Cerebellum (tissue), 4 donors: ENCODE measurements at places on chromosomes 12 and 14. TPM values are rescaled to one million over a fixed set of nuclear protein-coding genes. Genes with fewer than 3 reads are reported as not detected.
A peak's percentile ranks its signal among the peaks of the same experiment; 100 is the strongest.

GRCh38 chr12:119444462-119445044 lies 110.0 kb downstream of the CCDC60 start:
- DNase-seq: no peak

GRCh38 chr12:118359541-118359915 lies 13.2 kb downstream of the TAOK3 start:
- no peak for DNase-seq

CATSPERB gene
- 1.9 TPM for total RNA-seq

DNA sequence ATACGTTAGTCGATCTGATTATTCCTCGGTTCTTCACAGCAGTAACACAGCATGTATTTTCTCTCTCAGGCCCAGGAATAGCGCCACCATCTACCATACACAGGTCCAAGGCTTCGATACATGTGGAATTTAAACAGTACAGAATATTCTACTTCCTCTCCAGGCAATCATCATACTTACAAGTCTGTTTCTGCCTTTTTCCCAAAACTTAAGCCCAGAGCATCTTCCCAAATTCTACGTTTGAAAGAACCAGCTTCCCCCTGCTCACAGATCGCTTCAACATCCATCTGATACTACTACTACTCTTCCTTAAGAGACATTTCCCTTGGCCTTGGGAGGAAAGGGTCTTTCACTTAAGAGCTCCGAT lies 626 bp downstream of the TXNDC16 start:
- DNase-seq: peak; percentile 50

GRCh38 chr14:72683787-72684186 lies 210.1 kb downstream of the DPF3 start:
- no peak for DNase-seq

ZBTB1 gene
- 44.0 TPM for total RNA-seq

DNA sequence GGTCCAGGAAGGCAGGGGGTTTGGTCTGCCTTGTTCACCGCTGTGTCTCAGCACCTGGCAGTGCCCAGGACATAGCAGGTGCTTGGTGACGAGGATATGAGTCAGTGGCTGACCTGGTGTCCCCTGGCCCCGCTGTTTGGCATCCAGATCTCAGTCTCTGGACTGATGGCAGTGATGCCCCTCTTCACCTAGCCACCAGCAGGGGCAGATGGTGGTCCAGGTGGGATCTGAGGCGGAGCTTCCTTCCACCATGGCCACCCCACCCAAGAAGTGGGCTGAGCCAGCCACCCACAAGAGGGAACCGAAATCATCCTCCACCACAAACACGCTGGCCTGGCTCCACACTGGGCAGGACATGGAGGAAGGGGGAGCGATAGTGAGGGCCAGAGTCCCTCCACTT lies 16.1 kb upstream of the SH2B3 start:
- no peak for DNase-seq

DNA sequence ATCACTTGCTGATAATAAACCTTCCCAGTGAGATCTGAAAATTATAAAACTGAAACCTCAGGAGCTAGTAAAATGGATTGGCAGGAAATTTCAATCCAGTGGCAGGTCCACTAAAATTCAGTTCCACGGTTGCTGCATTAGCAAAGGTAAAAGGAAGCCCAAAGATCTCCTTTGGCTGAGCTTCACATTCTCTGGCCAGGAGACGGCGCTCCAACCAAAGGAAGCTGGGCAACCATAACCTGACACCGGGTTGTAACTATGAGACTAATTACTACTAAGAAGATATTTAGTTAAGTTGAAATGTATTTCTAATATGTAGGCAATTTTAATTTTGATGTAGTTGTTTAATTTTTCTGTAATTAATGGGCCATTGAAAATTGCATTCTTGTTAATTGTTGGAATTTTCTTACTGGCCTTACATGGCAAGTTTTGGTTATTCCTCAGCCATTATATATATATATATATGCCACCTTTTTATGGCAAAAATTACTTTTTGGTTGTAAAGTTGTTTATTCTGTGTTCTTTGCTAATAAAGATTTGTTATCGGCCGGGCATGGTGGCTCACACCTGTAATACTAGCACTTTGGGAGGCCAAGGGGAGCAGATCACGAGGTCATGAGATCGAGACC lies 17.0 kb downstream of the OR8S1 start:
- no peak for DNase-seq

RBP5 gene
- total RNA-seq: 0.27 TPM

DNA sequence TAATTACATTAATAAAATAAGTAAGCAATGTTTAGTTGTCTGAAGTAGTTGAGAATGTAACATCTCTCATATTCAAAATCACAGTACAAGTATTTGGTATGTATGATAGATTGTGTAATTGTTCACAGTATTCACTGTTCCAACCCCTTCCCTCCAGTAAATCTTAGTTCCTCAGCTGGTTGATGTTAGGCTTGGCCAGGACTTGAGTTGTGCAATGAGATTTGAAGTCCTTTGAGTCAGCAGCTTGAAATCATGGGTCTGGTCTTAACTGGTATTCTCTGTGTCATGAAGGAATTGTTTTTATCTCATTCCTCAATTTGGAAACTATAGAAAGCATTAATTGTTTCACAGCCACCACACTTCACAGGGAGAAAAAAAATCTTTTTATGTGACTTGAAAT lies 477.1 kb downstream of the FSCB start:
- no peak for DNase-seq

GRCh38 chr14:71142375-71143038 lies 235.2 kb downstream of the PCNX1 start:
- DNase-seq: no peak

DNA sequence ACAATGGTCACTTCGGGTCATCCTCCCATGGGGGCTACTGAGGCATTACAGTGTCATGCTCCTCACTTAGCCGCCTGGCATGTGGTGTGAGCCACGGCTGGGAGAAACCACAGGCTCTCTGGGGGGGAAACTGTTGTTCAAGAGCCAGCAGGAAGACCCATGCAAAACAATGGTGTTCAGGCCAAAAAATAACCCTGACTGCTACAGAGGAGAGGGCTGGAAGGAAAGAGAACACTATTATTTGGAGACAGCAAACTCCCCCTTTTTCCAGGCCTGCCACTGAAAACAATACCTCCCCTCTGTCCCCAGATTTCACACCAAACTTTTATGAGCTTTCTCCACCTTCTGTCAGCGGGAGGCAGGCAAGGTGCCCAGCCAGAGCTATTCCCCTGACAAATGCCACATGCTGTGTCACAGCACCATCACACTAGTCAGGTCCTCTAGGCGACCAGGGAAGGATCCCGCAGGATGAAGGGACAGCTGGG lies 83.7 kb downstream of the CHGA start:
- no peak for DNase-seq

DNA sequence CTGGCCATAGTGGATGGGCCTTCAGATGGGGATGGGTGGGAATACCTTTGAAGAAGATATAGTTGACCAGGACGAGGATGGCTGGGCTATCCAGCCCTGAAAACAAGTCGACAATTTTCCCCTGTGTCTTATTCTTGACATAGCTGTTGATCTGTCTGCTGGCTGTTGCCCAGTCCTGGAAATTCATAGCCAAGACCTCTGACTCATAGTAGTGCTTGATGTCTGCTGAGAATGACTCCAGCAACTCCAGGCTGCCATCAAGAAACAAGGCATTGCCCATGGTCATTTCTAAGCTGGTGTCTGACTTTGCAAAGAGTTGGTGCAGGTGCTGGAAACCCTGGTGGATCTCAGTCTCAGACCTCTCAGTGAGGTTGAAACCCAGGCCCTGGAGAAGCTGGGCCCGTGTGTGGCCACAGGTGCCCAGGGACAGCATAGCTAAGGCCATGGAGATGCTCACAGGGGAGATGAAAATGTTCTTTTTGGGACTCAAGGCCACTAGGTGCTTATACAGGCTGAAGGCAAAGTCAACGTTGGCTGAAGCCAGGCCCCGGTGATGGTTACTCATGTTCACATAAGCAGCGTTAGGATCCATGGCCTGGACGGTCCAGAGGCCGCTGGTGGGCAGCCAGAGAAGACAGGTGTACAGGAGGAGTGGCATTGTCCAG lies 9.0 kb downstream of the SERPINA6 start:
- DNase-seq: no peak

DNA sequence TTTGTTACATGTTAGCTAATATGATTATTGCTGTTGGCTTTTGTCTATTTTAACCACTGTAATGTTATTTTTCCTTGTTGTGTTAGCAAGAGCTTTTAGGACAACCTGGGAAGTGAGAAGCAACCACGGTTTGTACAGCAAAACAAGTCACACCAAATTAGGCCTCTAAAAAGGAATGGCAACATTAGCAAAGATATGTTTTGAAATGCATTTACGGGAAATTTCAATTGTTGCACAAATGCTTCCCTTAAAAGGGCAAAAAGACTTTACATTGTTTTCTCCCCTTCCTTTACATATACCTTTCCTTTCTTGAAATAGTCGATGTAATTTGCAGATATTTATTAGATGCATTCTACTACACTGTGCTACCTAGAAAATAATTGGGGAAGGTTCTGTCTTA lies 4.1 kb upstream of the LTA4H start:
- no peak for DNase-seq

ZNF84 gene
- 120 TPM for total RNA-seq

- DNase-seq: no peak
Observed at GRCh38 chr14:102699416-102700110, 77.7 kb upstream of the TRAF3 start.

- DNase-seq: no peak
Observed at GRCh38 chr14:59482541-59483331, 1.5 kb downstream of the L3HYPDH start.

RTN1 gene
- total RNA-seq: 527 TPM

DNA sequence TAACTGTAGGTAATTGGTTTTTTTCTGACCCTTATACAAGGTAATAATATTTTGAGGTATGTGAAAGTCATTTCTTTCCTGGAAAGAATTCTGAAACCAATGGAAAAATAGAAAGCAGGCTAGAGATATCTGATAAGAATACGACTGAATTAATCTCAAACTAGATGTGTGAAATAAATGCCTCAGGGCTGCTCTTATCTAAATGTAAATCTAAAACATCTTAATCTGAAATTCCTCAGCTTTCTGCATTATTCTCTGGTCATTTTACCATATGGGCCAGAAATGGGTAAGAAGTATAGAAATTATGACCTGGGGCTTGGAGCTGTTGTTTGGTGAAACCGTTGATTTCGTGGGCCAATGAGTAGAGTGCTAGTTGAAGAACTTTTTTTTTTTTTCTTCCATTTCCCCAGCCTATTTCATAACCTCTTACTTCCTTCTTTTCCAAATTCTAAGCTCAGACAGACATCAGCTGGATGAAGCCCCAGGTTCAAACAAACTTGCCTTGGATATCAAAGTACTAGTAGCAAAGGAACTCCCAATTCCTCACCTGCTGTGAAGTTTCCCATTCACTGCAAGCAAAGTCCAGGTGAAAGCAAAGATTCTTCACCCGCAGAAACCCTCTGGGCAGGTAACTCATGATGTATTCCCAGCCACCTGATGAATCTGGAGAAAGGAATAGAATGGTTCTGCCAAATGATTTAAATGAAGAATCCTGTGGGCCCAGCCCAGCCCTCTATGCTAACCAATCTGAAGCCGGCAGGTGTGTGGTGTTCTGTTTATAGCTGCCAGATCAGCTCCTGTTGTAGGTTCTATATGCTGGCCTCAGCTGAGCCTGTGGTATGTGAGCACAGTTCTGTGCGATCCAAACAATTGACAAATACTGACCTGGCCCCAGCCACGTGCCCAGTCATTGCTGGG lies 9.7 kb upstream of the FOS start:
- no peak for DNase-seq

DNA sequence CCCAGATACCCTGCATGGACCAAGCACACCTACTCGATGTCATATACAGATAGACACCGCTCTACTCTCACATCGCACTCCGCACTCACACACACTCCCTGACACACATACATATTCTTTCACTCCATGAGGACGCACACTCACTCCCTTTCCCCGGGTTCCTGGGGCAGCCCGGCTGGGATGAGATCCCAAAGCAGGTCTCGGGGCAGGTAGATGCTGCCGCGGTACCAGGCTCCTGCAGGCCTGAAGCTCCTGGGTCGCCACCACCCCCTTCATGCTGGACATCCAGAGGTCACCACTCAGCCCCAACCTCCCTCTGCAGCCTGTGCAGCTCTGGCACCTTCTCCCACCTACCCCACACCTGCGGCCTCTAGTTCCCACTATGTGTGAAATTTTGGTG lies 2.3 kb downstream of the C1QL4 start:
- no peak for DNase-seq

C3AR1 gene
- total RNA-seq: 1.8 TPM

DNA sequence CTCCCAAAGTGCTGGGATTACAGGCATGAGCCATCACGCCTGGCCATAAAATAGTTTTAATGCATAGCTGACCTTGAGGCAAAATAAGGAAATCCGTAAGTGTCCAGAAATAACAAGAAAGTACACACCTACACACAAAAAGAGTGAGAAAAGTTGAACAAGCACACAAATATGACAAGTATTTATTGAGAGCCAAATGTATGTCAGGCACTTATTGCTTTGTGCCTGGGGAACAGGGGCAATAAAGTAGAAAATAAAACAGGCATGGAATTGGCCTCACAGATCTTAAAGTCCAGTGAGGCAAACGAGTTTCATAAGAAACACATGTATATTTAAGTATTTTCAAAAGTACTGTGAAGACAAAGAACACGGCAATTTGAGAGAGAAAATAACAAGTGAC lies 103.7 kb downstream of the ERGIC2 start:
- DNase-seq: no peak

FAIM2 gene
- total RNA-seq: 14.1 TPM

COX6A1 gene
- 289 TPM for total RNA-seq

GRCh38 chr12:73892201-73892600 lies 645.4 kb upstream of the ATXN7L3B start:
- no peak for DNase-seq

- no peak for DNase-seq
Observed at GRCh38 chr12:30829876-30830275, 75.1 kb upstream of the CAPRIN2 start.

- no peak for DNase-seq
Observed at GRCh38 chr12:116547955-116548501, 11.2 kb upstream of the MAP1LC3B2 start.

DNA sequence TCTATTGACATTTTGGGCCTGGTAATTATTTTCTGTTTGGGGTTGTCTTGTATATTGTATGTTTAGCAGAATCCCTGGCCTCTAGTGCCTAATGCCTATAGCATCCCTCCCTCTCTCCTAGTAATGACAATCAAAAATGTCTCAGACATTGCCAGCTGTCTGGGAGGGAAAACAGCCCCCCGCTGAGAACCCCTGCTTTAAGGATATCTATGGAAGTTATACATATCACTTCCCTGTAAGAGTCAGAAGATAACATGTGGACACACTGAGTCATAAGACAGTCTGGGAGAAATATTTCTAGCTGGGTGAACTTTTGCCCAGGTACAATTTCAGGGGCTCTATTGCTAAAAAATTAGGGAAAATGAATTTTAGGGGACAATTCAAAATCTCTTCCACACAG lies 255.0 kb downstream of the PAWR start:
- DNase-seq: no peak

TMEM132C gene
- 21.4 TPM for total RNA-seq

- no peak for DNase-seq
Observed at GRCh38 chr12:46439793-46440511, 67.4 kb upstream of the SLC38A2 start.

ZNF219 gene
- 15.0 TPM for total RNA-seq
